Left renal cortex interstitium (tissue), 4 donors: ENCODE measurements at places on chromosomes 7 and 10. TPM values are rescaled to one million over a fixed set of nuclear protein-coding genes. Genes with fewer than 3 reads are reported as not detected.

DNA sequence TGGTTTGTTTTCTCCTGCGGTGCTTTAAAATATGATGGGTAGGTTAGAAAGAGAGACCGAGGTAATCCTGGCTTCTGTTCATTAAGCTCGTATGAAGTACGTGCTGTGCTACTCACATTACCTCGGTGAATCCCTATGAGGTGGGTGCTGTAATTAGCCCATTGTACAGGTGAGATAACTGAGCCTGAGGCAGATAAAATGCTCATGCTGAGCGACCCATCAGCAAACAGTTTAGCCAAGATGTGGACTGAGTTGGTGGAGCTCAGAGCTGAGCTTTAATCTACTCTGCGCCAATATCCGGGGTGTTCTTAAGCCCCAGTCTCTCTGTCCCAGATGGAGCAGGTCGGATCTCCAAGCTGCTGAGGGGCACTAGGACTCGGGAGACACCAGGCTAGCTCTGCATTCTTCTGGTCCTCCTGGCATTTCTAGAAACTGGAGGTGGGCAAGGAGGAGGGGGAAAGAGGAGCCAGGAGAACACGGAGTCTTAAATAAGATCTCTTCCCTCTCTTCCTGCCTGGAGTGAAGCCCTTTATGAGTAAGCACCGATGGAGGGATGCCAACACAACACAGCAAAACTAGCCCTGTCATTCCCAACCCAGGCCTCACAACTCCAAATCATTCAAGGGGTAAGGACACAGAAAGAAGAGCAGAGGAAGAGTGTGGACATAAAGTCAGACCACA, 458.5 kb downstream of the KCNMA1 start:
- no peak for DNase-seq

GRCh38 chr10:77274046-77274795, 363.4 kb downstream of the KCNMA1 start:
- peak; percentile 43 for DNase-seq

- no peak for DNase-seq
Observed at GRCh38 chr7:25549271-25549921, 321.1 kb upstream of the NPVF start.

DNA sequence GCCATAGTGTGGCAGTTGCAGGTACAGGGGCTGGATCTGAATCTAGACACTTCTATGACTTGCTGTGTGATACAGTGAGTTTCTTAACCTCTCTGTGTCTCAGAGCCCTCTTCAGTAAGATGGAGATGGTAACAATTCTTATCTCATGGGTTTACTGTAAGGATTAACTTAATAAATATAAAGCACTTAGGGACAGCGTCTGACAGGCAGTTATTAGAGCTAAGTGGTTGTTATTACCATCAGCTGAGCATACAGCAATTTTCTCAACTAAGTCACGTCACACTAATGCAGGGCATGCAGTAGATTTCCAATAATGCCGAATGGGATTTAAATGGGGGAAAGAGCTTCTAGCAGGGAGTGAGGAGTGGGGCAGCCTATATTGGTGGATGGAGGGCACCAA, 162.6 kb downstream of the SH2D4B start:
- DNase-seq = no peak

DNA sequence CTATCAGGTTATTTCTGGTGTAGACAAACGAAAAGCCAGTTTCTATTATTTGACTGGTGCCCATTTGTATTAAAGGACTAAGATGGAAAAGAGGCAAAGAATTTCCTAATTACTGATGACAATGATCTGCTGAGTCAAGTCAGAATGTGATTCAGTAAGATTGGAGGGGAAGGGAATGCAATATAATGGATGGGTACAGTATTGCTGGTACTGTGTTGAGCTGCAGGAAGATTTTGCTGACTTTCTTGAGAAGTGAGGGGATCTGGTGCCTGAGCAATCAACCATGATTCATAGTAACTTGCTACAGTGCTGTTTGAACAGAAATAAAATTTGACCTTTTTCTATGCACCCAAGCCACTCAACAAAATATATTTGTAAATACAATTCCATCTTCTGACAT, 139.1 kb upstream of the RHEB start:
- no peak for DNase-seq

DNA sequence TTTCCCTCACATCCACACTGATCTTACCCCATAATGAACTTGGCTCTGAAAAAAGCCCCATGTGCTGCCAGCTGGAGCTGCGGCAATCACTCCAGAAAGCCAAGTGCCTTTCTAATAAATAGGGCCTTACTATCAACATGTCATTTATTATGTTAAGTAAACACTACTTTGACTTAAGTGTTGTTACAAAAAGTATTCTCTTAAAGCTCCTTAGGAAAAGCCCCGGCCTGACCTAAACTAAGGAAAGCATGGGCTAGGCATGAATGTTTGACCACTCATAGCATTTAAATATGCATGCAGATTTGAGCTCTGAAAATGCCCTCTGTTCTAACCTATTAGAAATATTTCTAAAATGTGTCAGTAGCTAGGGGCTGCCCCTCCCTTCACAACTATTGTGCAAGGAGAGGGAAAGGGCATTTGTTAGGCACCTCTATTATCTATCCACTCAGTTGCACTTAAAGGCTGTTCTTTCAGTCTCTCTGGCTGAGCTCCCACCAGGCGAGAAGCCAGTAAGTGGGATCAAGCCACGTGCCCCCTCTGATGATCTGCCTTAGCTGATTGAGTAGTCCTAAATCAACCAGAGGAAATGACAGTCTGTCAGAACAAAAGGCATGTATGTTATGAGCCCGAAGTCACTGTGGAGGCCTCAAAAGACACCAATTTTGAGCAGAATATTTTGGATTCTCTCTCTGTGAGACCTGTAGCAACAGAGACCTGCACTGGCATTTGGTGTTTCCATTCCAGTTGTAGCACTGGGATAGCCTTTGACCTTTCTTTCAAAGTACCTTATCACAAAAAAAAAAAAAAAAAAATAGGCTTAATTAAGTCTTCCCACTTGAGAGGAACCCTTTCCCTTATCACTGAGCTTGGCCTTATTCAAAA, 77.1 kb downstream of the ITGB8 start:
- DNase-seq = no peak

INMT gene
- polyA plus RNA-seq = 1.3 TPM

ARMH3 gene
- 18.9 TPM for polyA plus RNA-seq
